Panc1 (cell line): ENCODE measurements at places on chromosomes 6 and 20.

DNA sequence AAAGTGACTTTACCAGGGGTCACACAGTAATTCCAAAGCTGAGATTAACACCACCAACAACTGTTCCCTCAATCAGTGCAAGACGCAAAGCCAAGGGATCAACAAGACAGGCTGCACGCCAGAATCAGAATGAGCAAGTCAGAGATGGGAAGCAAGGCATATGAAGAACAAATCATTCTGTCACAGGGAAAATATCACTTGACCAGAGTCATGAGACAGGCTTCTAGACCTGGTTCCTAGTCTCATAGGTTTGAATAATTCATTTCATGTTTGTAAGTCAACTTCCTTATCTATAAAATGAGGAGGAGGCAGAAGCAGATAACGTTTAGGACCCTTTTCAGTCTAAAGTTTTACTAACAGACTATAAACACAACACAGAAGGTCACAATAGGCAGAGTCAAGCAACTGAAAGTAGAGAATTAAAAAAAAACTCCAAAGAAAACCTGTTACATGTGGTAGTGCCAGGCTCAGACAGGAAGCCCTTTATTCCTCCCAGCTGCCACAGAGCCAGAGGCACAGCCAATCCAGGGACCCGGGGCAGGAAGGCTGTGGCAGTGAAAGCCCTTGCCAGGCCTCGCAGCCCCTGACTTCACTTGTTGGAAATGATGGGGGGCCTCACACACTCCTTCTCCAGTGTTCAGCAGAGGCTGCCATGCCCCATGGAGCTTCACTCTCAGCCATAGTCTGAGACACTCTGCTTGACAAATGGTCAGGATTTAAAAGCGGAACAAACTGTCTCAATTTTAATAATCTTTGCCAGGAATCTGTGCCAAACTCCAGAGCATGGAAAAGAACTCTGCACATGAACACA, 29.2 kb upstream of the DST start:
- no peak for DNase-seq

DNA sequence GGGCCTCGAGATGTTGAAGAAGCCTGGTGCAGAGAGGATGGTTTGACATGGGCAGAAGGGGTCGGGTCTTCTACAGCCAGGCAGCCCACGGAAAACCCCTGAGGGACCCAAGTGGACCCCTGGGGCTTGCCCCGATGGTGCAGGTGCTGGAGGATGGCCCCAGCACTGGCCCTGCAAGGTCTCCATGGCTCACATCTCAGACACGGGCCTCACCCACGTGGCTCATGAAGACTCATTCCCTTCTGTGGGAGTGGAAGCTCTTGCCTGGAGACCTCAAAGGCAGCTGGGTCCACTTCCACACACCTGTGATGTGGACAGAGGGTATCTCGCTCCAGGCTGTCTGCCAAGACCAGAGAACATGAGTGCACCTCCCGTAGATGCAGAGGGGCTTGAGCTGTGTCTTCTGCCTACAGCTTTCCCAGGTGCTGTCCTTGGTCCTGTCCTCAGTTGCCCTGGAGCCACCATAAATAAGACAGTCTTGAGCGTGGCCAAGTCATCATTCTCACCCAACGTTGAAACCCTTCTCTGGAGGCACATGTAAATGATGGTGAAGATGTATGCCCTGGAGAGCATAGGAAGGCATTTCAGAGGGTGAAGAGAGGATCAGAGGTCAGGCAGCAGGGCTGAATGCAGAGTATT, 108.0 kb downstream of the SYNDIG1 start:
- no peak for DNase-seq

- DNase-seq = no peak
Observed at GRCh38 chr6:10532392-10532791, 11.2 kb downstream of the GCNT2 start.

GRCh38 chr20:60271597-60271996, 313.4 kb downstream of the CDH26 start:
- DNase-seq = no peak

DNA sequence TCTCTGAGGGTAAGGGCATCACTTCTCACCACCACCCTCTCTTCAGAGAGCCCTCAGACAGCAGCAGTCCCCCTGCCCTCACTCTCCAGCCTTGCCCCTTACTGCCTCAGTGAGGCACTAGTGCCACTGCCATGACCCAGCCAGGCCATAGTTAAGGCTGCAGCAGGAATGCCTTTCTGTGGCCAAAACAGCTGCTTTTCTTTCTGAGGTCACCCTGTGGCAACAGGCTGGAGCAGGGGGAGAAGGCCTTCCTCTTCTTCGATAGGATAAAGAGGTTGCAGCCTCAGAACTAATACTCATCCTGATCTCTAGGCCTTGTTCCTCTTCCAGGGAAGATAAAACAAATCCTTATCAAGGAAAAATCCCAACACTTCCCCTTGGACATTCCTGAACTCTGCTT, 56.8 kb upstream of the ECI2 start:
- no peak for DNase-seq

GRCh38 chr20:43936805-43937204, 22.2 kb downstream of the TOX2 start:
- DNase-seq = no peak

DNA sequence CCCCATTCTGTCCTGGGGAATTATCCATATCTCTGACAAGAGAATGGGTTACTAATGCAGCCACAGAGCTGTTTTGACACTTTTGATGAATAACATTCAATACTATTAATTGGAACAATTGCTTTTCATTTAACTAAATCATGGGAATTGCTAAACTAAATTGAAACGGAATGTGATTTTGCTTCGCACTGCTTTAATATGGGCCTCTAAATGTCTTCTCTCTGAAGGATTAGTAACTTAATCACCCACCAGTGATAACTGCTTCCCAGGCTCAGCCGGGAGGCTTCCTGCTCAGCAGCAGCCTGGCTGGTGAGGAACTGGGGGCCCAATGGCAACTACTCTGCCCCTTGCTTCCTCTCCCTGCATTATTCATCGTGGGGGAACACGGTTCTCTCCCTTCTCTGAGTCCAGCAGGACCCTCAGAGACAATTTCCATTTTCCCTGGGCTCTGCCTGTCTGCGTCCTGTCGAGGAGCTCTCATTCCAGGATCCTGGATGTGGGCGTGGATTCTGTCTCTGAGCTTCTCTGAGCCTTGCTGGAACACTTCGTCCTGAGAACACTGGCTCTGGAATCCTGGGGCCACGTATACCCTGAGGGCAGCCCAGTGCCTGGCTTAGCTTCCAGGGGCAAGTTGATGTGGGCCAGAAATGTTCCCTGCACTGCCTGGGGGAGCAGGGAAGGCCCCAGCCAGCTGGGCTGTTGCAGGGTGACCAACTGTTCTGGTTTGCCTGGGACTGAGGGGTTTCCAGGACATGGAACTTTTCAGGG, 308.9 kb downstream of the DHX35 start:
- no peak for DNase-seq
